ENCODE measurements at places on chromosomes 12 and 14.

DNA sequence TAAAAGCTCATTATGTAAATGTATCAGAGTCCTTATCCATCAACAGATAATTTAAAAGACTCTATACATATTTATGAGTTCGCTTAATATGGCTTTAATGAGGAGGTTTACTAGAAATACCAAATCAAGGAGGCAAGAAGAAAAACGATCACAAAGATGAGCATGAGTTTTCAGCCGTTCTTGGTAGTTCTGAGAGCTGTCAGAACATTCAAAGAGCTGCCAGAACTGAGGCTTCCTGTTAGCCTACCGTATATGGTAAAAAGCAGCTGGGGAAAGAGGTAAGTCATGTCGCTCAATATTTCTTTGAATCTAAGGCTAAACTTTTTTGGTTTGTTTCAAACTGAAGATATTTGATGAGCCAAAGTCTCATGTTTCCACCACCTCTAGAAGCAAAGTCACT, 115.3 kb upstream of the PLXNC1 start:
- DNase-seq: no peak

DNA sequence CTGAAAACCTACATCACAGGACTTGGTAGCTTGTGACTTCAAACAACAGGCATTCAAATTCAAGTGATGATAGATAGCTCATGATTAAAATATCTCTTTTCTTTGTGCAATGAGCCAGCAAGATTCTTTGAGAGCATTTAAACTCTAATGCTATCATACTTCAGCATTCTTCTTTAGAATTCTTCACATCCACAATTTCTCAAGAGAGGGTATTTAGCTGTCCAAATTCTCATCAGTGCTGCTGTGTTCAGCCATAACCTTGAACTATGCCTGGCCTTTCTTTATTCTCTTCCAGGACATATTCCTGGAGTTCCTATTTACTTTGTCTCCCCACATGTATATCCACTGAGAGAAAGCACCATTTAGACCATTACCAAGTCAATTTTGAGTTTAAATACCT, 321.1 kb downstream of the EGLN3 start:
- DNase-seq: no peak

DNA sequence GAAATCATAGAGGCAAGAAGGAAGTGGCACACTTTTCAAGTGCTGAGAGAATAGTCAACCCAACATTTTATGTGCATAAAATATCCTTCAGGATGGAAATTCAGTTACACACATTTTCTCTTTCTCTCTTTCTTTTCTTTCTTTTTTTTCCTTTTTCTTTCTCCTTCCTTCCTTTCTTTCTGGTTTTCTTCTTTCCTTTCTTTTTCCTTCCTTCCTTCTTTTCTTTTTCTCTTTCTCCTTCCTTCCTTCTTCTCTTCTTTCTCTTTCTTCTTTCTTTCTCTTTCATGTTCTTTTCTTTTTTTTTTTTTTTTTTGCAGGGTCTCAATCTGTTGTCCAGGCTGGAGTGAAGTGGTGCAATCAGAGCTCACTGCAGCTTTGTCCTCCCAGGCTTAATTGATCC, 38.7 kb upstream of the OR5AU1 start:
- DNase-seq: no peak

GRCh38 chr14:23056145-23056955, 970 bp downstream of the CDH24 start:
- no peak for DNase-seq

- DNase-seq: no peak
Measured at GRCh38 chr14:31037709-31038221, 11.6 kb upstream of the STRN3 start.

- no peak for DNase-seq
Measured at GRCh38 chr12:111100003-111100402, 179.6 kb upstream of the MYL2 start.

DNA sequence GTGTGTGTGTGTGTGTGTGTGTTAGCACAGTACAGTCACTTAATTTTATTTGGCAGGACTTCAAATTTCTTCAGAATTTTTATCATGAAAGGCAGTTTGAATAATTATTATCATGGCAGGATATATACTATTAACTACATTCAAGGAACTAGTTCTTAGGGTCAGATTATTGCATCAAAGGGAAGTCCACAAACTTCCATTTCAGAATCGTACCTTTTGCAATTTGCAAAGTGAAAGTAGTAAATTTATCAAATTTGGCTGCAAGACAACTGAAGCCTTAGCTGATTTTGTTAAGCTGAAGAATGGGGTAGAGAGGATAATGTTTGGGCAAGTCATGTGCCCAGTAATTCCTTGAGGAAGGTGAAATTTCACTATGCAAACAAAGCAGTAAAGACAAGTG, 68.2 kb downstream of the PLEKHG7 start:
- no peak for DNase-seq

DNA sequence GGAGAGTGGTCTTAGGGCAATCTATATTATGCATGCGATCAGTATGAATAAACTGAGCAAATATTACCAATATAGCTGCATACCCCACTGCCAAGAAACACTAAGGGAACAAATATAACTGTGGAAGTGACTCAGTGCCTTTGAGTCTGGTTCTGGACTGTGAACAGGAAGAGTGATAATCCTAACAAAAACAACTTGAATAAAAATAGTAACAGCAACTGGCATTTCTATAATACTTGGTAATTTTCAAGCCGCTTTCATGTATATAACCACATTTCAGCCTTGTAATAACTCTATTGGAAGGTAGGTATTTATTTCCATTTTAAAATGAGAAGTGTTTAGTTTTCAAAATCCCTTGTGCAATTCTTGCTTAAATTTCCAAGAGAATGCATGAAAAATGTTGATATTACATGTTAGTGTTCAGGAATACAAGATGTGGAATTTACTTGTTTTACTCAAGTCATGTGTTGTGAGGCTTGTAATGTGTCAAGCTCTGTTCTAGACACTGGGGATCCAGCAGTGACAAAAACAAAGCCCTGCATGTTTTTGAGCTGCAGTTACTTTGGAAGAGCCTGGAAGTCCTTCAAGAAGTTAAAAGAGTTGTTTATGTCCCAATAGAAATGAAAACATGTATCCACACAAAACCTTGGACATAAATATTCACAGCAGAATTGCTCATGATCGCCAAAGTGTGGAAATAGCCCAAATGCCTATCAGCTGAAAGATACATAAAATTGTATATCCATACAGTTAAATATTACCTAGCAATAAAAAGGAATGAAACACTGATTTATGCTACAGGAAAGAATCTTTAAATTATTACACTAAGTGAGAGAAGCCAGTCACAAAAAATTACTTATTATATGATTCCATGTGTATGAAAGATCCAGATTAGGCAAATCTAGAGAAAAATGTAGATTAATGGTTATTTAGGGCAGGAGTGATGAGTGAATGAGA, 338.1 kb upstream of the TMEM132C start:
- no peak for DNase-seq

DNA sequence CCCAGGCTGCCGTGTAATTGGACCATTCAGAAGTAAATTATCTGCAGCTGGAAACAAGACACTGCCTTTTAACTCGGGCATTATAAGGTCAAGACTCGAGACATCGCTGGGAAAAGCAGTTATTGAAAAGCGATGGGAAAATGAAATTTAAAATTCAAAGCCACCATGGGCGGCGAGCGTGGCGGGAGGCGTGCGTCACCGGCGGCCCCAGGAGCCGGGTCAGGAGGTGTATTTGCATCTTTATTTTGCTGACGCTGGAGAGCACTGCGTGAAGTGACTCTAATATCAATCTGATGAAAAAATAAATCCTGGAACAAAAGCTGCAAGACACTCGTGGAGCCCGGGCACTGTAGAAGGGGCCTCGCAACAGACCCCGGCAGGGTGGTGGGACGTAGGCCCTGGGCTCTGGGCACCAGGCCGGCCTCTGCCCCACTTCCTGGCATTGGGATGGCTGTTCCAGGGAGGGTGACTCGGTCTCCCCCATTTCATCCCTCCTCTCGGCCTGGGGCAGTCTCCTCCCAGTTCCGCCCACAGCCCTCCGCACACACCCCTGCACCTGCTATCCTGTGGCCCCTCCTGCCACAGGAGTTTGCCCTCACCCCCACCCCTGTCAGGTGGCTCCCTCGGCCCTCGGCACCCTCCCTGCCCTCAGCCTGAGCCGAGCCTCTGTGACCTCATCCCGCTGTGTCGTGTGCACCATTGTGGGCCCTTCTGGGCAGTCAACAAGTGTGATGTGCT, 196.2 kb downstream of the KIF26A start:
- DNase-seq: no peak

DNA sequence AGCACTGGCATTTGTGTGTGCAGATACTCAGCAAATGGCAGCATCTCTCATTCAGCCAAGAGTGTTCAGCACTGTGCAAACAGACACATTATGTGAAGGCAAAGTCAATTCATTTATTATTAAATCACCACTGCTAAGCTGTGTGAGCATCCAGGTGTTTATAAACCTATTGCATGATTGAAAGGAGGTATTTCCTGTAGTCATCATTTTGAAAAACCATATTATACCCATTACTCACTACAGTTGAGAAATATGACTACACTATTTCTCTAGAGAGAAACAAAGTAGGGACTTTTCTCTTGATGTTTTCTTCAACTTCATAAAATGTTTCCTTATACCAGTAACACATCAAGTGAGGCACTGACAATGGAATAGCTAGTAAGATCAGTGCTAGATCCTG, 13.7 kb downstream of the SPX start:
- no peak for DNase-seq

DNA sequence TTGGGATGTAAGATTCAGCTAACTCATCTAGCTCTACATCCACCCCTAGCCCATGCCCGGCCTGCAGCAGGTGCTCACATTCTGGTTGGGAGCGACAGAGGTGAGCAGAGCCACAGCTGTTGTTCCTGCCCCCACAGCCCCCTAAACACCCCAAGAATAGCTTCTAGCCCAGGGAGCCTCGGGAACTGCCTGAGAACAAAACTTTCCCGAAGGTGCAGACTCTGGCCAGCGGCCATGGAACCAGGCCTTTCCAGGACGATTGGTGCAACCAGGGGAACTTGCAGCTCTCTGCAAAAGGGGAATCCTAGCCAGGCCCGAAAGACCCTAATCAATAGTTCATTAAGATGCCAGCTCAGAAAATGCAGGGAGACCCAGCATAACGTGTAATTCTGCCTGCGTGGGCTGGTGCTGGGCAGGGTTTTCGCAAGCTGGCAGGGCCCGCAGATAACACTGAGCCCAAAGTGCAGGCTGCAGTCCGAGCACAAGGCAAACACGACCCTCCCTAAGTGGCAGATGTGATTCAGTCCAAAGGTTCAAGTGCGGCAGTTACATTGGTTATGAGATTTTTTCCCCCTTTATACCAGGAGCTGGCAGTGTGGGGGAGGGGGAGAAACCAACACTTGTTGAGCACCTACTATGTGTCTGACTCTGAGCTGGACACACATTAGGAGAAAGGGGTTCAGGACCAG, 122.5 kb upstream of the MAP1LC3B2 start:
- no peak for DNase-seq
